ENCODE measurements at places on chromosomes 13 and 19.

DNA sequence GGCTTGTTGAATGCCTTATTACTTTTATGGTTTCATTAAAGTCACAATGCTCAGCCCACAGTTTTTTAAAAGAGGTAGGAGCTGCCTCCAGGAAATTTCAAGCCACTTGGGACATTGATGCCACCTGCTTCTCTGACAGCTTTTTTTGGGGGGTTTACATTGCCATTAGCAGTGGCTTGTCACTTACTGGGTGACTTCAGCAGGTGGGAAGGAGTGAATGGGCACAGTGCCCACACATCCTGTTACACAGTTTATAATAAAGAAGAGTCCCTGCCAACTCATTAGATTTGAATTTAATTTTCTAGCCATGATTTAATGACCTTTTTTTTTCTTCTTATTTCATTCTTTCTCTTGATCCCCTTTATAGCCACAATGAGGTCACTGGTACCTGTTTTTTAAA lies 61.0 kb downstream of the NHLRC3 start:
- DNase-seq = no peak

- no peak for DNase-seq
Observed at GRCh38 chr13:23570921-23571315, 706 bp downstream of the TNFRSF19 start.

DNA sequence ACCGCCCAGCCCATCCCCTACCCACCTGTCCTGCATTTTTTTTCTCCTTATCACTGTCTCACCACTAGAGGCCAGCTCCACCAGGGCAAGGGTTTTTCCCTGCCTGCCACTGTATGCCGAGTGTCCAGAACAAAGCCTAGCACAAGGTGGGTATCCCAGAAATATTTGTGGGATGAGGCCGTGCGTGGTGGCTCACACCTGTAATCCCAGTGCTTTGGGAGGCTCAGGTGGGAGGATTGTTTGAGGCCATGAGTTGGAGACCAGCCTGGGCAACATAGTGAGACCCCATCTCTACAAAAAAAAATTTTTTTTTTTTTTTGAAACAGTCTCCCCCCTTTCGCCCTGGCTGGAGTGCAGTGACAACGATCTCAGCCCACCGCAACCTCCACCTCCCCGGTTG lies 2.9 kb upstream of the MRI1 start:
- DNase-seq = no peak

DNA sequence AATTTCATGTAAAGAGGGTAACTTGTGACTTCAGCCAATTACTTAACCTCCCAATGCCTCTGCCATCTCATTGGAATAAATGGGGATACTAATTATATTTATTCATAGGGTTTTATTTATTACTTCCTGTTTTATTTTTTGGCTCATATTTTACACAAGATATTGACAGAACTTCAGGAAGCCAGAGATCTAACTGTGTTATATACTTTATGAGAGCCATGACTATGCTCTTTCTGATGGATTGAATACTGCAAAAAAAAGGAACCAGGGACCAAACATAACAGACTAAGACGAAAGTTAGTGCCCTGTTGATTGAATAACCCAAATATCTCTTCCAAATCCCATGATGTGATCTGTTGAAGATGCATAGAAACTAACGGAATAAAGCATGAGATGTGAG lies 243.3 kb upstream of the STARD13 start:
- DNase-seq = no peak

GRCh38 chr19:43607238-43608205 lies 4.4 kb upstream of the SRRM5 start:
- no peak for DNase-seq

- DNase-seq = no peak
Observed at GRCh38 chr19:56538761-56539263, at the start of gene ZFP28. Gene ZFP28, plus strand, starts transcription at chr19:56538948. Its CDS starts 71 bp downstream, at chr19:56539019.

DNA sequence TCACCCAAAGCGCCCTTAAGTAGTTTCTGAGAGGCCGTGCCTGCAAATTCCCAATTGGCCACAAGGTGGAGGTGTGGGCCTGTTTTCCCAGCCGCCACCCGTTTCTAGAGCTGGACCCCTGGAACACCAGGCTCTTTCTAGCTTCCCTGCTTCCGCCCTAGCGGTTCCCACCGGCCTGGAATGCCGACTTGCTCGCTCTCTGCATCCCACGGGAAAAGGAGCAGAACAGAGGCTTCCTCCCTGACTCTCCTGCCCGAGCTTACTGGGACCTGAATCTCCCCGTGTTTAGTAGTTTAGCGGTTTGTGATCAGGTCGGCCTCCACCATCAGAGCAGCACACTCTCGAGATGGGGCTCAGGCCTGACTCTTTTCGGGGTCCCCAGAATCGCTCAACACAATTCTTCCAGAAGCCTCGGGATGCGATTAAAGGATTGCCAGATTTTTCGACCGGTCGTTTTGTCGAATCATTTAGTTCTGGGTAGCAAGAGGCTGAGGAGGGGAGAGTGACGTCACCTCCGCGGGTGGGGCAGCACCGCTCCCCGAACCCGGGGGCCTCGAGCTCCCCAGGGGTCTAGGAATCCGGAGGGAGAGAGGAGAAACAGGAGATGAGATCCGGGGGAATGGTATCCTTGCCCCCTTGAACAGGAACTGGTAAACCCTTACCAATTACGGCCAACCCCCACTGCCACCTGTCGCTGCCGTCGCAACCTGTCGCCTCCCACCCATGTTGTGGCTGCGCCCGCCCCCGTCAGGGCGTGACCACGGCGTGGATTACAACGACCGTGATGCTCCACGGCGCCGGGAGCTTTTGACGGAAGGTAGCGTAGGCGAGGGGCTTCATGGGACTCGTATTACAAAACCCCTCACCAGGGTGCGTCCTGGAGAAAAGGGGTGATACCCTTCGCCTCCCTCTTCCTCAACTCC lies 8.0 kb downstream of the NAPSA start:
- DNase-seq = peak; percentile 90

DNA sequence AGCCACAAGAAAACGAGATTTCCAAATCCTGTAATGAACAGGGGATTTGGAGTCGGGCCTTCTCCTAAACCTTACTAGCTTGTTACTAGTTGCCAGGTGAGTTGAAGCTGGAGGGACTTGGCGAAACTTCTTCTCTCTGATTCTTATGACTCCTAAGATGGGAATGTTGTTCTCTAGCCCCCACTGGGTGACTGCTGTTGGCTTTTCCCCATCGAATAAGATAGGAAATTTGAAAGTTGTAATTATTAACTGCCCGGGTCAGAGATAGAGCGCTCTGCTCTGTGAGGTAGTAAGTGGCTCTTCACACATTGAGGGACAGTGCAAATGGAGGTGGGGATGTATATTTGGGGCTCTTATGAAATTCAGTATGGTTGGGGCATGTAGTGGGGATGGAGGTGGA lies 111.2 kb upstream of the MBNL2 start:
- DNase-seq = no peak

DNA sequence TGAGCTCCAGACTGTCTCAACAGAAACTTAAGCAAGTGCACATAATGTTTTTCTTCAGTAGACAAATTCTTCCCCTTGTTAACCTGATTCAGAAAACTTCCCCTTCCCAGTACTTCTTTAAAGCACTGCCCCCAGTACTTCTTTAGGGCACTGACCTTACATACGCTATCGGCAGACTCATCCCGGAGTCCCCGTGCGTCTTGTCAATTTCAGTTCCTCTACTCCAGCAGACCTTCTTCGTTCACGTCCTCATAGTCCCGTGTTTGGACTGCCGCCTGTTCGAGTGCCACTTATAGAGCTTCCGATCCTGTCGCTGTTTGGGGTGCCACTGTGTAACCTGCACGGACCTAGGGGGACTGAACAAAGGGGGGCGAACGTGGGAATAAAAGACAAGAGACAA lies 29.0 kb downstream of the ZNF627 start:
- no peak for DNase-seq
